Left kidney (tissue), 8 donors: ENCODE measurements at places on chromosomes 7 and 10. TPM values are rescaled to one million over a fixed set of nuclear protein-coding genes. Genes with fewer than 3 reads are reported as not detected.

The FAM25C gene
- not detected for polyA plus RNA-seq

The LDB3 gene
- polyA plus RNA-seq = 1.2 TPM

The CDC14C gene
- polyA plus RNA-seq = 0.08 TPM

The ST8SIA6 gene
- 1.7 TPM for polyA plus RNA-seq

The WNT8B gene
- 0.85 TPM for polyA plus RNA-seq

The ADAM12 gene
- polyA plus RNA-seq = 26.4 TPM

GRCh38 chr7:47537716-47538675, 43.9 kb downstream of the TNS3 start:
- no peak for DNase-seq

GRCh38 chr7:16921644-16922257, 40.0 kb upstream of the AGR3 start:
- DNase-seq = peak; percentile 34

DNA sequence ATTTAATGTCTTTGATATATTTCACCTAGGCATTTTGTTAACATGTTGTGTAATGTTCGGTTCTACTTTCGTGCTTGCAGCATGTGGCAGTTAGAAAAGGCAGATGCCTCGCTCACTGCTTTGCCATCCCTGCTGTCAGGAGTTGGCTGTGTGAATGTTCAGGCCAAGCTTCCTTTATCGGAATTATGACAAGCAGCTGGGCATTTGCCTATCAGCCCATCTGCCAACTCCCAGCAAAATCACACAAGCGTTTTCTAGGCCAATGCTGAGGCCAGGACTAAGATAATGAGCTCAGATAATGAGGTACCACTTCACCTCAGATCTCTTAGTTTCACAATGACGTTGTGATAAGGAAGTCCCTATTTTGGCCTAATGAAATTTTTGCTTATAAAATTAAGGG, 212.7 kb upstream of the FAM3C start:
- DNase-seq = no peak

GRCh38 chr7:78226059-78226719, 427.6 kb downstream of the PHTF2 start:
- peak; percentile 19 for DNase-seq

DNA sequence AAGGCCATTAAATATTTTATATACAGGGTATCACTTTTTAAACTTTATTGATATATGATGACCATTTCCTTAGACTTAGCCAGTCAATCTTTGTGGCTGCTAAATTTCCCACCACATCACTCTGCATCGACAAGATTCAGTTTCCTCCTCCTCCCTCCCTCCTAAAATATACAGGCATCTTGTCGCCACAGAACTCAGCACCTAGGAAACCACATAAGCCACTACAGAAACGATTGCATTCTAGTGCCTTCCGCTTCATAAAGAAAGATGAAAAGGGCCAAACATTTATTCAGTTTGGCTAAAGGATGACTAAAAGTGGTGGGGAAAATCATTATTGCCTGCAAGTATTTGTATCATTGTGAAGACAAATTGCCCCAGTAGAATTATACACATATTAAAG, 30.7 kb downstream of the ERCC6 start:
- no peak for DNase-seq

DNA sequence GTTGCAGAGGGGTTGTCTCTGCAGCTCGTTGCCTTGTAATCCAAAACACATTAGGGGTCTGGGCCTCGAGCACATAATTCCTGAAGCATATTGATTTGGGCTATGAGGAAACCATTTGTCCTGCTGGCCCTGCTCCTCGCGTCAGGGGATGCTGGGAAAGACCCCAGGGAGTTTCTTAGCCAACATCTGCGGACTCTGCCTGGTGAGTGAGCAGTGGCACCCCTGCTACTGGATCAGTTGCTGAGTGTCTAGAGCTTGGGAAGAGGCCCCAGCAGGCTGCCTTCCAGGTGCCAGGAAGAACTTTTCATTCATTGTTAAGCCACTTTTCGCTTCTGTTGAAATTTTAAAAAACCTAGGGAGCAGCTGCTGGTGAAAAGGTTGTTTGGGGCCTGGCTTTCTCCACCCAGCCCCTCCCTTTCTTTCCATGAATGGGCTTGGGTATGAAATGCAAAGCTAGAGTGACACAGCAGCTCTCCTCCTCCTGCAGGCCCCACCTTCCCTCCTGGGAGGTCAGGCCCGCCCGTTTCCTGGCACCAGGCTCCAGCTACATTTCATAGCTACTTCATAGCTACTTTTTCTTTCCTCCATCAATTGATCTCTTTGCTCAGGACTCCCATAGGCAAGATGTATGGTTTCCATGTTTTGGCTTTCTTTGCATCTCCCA, 26.8 kb downstream of the TACR2 start:
- no peak for DNase-seq

DNA sequence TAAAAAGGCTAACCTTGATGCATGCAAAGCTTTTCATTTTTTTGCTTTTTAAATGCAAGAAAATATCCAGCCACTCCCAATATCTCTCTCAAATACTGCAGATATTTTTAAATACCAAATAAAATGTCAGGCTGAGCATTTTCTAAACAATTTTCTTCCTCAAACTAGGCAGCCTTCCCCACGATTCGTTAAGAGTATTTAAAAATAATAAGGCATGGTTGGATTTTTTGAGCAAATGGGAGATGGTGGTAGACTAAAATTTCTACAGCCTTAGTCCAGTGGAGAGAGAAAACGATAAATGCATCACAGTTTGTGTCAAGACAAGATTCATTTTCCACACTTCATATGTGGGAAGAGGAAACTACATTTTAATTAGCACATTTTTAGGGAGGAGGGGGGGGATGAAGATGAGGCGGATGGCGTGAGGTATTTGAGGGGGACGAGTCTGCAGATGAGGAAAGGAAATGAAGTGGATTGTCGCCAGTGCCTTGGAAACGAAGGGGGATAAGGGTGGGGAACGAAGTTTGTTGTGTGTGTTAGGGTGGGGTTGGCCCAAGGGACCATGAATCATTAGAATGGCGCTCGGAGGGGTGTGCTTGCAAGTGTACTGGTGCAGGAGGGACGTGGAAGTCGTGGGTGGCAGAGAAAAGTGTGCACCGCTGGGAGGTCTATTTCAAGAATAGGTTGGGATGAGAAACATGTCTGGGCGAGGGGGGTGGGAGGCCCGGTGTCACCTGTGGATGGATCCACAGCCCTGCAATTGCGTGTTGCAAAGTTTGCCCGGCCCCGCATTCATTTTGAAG, 1.2 kb upstream of the ADD3 start:
- DNase-seq = no peak

DNA sequence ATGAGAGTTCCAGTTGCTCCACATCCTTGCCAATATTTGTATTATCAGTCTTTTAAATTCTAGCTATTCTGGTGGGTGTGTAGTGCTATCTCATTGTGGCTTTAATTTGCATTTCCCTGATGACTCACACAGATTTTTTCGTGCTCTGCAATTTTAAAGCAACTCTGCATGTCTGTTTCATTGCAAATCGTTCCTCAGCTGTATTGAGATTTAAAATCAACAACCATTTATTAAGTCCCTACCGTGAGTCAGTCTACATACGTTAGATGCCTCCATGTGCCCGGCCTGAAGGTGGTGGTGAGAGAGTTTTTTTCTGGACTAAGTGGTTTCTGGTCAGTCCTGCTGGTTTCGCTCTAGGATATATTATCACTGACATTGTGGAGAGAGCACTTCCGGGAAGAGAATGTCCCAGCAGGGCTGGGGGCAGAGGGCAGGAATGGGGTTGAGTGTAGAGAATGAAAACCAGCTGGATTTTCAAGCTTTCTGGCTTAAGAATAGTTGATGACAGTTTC, 8.4 kb upstream of the HYCC1 start:
- DNase-seq = peak; percentile 43

- peak; percentile 75 for DNase-seq
Measured at GRCh38 chr7:151409667-151410404, at the start of gene WDR86. TSS of gene WDR86 (minus strand) at chr7:151410038. CDS start at chr7:151409589, 449 bp downstream.

DNA sequence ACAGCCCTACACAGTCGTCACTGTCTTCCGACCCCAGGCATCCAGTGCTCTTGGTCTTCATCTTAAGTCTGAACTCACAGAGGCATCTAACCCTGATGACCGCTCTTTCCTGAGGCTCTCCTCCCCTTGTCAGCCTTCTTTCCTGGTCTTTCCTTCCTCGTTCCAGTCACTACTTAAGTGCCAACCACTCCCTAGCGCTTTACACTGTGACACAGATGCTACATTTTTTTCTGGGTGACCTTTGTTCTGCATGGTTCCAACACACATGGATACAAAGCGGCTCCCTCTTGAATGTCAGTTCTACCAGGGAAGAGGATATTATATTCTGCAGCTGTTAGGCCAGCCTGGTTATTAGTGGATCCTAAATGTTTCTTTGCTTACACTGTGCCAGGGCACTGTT, 12.7 kb downstream of the YWHAG start:
- DNase-seq = no peak

GRCh38 chr7:36583318-36583717, 141.0 kb downstream of the AOAH start:
- DNase-seq = no peak
